Activated CD4-positive, alpha-beta T cell treated with anti-CD3 and anti-CD28 coated beads for 4 hours (primary cell): ENCODE measurements at places on chromosomes 11 and 22.

GRCh38 chr11:62144641-62145255 is 20.9 kb downstream of the INCENP start:
- no peak for DNase-seq

DNA sequence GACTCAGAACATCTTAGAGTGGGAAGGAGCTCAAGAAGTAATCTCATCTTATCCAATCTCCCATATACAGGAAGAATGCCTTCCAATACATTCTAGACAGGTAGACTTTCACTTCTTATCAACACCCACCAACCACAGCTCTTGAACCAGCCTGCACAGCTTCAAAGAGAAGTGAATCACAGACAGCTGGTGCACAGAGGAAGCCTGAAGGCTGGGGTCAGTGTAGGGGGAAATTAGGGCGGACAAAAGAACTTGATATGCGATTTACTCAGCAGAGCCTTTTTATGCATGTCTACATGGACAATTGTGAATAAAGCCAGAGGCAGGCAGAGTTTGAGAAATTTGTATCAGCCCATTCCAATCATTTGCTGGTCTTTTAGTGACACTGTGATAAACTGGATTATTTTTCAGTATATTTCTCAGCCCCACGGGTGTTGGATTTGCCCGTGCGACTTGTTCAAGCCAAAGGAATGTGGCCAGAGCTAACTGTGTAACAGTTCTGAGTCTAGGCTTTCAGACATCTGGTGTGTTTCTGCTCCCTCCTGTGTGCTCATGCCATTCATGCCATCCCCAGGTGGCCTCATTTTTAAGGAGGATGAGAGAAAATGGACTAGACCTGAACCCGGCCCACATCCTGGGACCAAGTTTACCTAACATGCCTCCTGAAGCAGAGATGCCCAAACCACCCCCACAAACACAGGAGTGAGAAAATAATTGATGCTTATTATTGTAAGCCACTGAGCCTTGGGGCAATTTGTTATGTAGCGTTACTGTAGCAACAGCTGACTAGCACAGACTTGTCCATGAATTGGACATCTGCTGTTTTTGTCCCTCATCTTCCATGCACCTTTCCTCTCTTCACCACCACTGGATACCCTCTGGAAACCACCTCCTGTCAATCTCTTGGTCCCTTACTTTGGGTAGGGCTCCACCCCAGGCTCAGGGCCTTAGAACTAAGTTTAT is 137.5 kb upstream of the HSD17B12 start:
- no peak for DNase-seq

DNA sequence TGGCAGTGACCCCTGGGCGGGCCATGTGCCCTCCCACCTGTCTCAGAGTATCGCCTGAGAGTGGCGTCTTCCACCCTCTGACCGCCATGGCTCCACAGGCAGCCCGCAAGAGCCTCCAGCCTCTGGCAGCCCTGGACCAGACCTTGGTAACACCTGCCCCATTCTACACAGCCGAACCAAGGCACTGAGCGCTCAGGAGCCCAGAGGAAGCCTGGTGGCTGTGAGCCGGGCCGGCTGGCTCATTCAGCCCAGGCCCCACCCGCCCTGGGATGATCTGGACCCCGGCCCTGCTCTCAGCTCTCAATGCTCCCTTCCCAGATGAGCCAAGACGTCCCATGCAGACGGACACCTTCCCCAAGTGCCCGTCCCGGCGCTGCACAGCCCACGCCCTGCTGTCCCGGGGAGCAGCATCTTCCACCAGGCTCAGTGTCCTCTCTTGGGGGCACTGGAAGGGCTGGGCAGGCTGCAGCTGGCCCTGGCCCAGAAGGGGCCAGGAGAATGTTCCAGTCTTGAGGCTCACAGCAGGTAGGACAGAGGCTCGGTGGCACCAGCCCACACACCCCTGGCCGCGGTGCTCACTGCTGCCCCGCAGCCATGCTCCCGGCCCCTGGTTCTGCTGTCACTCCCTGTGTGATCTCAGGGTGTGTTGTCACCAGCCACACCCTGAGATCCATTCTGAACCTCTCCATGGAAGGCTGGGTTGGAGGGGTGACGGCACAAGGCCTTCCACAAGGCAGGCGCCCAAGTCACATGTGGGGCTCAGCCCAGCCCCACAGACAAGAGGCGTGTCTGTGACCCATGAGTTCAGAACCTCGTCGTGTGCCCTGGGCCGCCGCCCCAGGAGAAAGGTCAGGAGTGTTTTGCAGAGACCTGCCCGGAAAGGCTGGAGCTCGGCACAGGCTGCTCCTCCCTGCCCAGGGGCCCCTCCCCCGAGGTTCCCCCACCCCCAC is 24.2 kb upstream of the PPARA start:
- no peak for DNase-seq

GRCh38 chr11:36142439-36142838 is 146.8 kb downstream of the COMMD9 start:
- DNase-seq: no peak

GRCh38 chr11:833114-833791 is 501 bp downstream of the CD151 start:
- DNase-seq: peak; percentile 36

DNA sequence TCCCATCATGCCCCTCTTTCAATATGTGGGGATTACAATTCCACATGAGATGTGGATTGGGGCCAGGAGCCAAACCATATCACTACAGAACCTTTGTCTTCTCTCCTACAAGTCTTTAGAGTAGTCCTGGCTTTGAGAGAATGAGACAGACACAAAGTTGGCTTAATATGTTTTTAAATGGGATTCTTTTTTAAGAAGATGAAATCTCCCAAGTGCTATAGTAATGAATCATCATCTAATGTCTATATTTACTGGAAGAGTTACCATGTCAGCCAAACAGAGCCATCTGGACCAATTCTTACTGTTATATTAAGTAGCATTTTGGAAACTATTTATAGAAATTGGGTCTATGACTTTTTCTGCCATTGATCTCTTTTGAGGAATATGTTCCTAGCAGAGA is 38.1 kb upstream of the CARD18 start:
- DNase-seq: no peak

GRCh38 chr11:58043379-58043778 is 12.6 kb downstream of the OR6Q1 start:
- DNase-seq: no peak

- DNase-seq: no peak
These were observed 6.0 kb upstream of the RAB3IL1 start for GRCh38 chr11:61923166-61924063.

DNA sequence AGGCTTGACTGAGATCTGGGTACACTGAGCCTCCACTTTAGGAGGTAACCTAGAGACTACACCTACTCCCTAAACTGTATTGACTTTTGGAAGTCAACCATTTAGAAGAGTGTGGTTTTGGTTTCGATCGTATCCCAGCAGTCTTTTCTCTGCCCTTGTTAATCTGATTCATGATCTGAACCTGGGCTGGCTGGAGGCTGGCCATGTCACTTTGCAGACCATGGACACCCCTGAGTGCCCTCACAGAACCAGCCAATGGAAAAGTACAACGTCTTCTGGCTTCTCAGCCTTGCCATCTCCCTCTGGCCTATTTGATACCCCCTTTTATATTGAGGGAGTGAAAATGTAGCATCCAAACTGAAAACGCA is 10.8 kb downstream of the EHF start:
- no peak for DNase-seq
